Bladder microvascular endothelial cell (primary cell): ENCODE measurements at places on chromosomes 12 and 14. TPM values are rescaled to one million over a fixed set of nuclear protein-coding genes. Genes with fewer than 3 reads are reported as not detected.

The RNASE1 gene
- 39.1 and 99.4 TPM in 2 replicates for total RNA-seq

The PRIMA1 gene
- not detected in 2 replicates for total RNA-seq

The TEX52 gene
- total RNA-seq, result not detected in 2 replicates

The LRIG3 gene
- total RNA-seq, result 22.5 and 71.9 TPM in 2 replicates

The PTPRR gene
- total RNA-seq, result 0.65 and 0.88 TPM in 2 replicates

The CCDC177 gene
- total RNA-seq, result not detected in 2 replicates

The RHEBL1 gene
- 1.4 and 2.6 TPM in 2 replicates for total RNA-seq
